ENCODE measurements at places on chromosomes 3 and 15. TPM values are rescaled to one million over a fixed set of nuclear protein-coding genes. Genes with fewer than 3 reads are reported as not detected.

GRCh38 chr3:148229107-148229506 is 468.6 kb upstream of the AGTR1 start:
- DNase-seq = no peak

DNA sequence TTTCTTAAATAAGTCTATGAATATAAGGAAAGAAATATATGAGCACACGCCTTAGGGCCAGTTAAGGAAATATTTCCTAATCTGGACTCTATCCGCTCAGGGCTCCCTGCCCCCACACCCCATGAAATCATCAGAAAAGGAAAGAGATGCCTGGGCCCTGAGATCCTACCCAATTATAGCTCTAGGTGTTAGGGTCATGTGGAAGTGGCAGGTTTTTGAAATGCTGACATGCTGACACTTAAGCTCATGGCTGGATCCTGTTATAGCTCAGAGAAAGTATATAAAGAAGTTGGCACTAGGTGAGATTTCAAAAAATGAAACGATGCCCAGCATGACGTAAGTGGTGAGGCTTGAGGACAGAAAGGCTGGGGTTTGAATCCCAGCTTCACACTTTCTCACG is 43.5 kb upstream of the AKAP13 start:
- no peak for DNase-seq

DNA sequence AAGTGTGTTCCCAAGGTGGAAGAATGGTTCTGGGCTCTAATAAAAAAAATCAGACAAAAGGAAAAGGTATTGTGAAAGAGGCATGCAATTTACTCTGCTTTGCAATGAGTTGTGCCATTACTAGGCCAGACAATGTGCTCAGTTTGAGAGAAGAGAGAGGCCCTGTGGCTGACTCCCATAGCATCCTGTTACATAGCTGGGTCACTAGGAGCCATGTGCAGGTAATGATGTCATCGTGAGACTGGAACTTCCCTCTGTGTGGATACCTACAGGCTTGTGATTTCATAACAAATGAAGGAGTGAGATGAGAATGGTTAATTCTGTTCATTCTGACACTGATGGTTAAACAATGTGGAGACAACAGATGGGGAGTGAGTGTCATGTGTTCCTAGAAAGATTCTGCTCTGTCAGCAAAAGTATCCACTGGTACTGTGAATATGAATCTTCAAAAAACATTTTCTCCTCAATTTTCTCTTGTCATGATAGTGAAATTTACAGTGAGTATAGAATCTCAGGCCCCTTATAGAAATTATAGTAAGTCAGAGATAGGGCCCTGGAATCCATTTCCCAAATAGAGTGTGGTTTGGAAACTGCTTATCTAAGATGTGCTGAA is 648.7 kb upstream of the DPPA4 start:
- no peak for DNase-seq

GRCh38 chr15:67331676-67332075 is 77.1 kb downstream of the IQCH start:
- DNase-seq = no peak

GRCh38 chr3:112514527-112515128 is 15.4 kb upstream of the BTLA start:
- no peak for DNase-seq

DNA sequence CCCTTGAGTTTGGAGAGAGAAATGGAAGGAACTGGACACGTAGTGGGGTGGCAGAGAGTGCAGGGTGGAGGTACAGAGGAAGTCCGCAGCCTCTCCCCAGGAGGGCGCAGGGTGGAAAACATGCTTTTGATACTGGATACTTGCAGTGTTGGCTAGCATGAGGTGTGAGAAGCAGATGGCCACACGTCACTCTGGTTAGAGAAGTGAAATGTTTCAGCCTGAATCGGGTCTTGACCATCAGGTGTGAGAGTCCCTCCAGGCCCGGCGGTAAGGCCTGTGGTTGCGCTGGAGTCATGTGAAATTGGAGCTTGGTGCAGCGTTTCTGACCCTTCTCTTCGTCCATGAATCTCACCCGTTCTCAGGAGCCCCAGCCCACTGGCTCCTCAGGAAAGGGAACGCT is 93.1 kb downstream of the GABRG3 start:
- DNase-seq = no peak

- no peak for DNase-seq
Observed at GRCh38 chr3:149277331-149277813, 55.7 kb upstream of the CP start.

DNA sequence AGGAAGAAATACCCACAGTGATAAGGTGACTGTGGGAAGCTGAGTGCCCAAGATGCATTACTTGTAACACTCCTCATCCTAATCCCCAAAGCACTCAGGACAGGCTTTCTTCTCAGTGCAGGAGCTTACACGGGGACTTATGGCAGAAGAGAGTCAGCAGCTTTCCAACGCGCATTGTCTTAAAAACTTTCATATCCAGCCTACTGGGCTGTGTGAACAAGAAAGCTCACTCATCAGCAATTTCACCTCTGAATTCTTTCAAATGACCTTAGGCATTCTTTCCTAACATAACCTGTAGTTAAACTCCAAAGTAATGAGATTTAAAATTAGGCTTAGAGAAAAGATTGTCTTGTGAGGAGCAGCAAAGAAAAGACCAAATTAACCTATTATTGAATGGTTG is 132.3 kb downstream of the KCNAB1 start:
- DNase-seq = no peak

DNA sequence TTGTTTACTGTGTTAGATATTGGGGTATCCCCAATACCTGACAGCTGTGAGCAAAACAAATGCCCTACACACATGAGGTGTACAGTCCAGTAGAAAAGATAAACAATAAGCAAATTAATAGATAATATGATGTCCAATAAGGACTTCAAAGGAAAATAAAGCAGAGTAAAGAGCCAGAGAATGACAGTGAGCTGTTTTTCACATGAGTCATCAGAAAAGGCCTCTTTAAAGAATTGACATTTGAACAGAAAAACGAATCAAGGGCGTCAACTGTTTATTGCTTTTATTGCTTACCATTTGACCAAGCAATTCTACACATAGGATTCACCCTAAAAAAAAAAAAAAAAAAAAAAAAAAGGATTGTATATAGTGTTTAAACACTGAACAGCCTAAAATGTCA is 96.6 kb upstream of the FLNB start:
- DNase-seq = no peak

- peak; percentile 82 for DNase-seq
Observed at GRCh38 chr3:52317208-52318000, 1.3 kb downstream of the DNAH1 start.

DNA sequence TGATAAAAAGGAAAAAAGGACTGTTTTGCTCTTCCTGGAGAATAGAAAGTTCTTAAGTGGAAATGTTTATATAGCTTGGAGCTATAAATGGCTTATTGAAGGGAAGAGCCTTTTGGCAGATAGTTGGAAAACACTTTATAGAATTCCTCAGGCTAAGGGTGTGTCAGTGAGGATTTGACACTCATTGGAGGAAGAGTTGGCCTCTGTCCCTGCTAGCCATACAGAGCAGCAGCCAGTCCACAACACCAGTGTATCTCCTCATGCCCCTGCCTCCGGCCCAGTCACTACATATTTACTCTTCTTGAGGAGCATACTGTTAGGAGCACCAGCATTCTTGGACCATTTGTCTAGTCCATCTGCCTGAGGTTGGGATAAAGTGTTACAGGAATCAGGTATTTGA is 36.2 kb downstream of the KLHL18 start:
- DNase-seq = no peak

DNA sequence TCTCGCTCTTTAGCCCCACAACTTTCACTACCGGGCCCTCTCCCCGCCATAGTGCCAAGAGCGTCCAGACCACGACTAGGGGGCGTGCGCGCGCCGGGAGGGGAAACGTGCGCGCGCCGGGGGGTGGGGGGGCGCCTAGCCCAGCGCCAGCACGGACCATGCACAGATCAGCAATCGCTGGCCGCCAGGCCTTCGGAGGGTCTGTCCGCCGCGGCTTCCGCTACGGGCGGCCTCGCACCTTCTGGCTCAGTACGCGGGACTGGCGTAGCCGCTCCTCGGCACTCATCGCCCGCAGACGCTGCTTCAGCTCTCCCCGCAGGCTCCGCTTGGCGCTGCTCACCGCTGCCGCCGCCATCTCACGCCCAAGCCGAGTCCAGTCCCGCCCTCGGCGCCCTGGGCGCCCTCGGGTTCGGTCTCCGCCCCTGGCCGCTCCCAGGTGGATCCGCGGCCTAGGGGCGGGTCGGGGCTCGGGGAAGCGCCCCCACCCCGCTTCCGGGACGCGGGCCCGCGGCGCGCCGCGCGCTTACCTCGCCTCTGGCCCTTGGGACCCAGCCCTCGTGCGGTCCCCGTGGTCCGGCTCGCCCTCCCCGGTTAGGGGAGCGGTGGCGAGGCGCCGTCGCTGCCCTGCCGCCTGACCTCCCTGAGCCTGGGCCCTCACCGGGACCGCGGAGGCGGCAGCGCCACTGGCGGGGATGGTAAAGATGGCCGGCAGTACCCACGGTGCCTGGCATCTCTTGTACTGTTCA is at the start of gene MTHFS:
Gene MTHFS, minus strand, starts transcription at position 381 of the 746 bp plus-strand sequence. Its CDS starts 26 bp downstream, at position 355.
- DNase-seq = peak; percentile 64

DNA sequence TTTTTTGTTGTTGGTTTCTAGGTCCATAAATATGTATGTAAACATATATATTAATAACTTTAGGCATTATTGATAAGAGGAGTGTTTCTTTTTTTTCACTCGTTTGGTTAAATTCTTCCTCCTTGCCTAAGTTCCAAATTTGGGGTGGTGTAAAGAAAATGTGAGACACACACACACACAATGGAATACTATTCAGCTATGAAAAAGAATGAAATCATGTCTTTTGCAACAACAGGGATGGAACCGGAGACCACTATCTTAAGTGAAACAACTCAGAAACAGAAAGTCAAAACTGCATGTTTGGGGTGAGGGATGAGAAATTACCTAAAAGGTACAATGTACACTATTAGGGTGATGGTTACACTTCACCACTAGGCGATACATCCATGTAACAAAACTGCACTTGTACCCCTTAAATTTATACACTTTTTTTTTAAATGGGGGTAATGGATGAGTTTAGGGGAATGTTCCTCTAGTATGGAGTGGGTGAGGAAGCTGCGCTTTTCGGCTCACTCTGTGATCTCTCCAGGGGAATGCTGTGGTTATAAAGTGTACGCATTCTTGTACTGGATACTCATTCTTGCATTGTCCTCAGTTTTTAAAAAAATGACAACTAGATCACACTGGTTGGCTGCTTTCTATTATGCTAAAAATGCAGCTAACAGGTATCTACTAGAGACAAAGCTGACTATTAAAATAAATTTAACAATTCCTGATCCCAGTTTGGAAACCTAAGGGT is 50.8 kb upstream of the PPARG start:
- DNase-seq = no peak

DNA sequence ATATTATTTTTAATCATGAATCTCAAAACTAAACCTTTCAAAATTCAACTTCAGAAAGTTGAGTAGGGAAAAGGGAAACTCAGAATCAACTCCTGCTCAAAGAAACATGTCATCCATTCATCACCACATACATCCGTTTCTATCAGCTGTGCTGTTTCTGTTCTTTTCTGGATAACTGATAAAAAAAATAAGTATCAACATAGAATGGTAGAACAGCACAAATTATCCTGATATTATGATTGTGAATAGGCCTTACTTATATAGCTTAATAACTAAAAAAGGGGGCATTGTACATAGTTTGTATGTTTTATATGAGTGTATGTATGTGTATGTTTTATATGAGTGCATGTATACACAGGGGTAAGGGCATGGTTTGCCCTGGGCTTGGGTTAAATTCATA is 3.1 kb downstream of the TM4SF1 start:
- no peak for DNase-seq

DNA sequence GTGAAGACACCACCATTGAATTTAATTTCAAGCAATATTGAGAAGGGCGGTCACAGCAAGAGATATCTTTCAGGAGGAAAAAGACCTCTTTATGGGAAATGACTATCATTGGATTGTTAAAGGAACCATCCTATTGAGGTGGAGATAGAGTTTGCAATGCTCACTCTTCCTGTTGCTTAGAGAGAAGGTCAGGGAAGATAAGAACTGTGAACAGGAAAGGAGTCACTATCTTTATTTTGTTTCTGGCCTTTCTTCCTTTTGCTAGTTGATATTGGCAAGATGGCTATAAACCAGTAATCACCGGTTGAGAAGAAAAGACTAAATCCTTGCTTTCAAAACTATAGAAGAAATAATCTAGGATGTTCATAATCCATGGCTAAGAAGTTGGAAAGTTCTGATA is 112.1 kb upstream of the TMEM108 start:
- no peak for DNase-seq

- no peak for DNase-seq
Observed at GRCh38 chr3:61053781-61054496, 197.3 kb downstream of the FHIT start.

DNA sequence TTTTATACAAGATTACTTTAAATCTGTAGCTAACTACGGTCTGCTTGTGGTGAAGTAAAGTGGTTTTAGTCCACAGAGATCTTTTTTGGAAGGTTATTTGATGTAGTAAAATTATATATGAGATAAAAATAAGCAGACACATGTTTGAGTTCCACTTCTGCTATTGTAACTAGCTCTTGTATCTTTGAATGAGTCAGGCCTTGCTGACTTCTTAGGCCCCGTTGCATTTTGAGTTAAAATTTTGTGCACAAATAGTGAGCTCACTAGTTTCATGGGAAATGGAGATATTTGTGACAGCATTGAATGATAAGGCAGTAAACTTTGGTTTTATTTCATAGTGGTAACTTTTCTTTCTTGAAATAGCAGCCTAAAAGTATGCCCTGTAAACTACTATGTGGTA is 42.6 kb downstream of the ARIH1 start:
- DNase-seq = no peak

- no peak for DNase-seq
Observed at GRCh38 chr3:182469086-182469485, 324.2 kb upstream of the ATP11B start.

DNA sequence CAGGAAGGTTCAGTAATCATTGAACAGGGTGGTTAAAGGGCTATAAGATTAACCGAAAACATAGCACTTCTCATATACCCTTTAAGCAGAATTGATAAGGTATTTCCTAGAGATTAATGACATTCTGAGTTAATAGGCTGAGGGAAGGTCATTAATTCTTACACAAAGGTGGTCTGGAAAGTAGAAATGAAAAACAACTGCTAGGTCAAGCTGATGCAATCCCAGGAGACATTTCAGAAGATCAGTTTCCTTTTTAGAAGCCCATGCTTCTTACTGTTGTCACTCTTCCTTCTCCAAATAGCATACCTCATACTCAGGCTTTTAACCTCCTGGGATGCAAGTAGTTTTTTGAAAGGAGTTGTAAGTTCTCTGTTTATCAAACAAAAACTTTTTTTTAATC is 8.8 kb downstream of the FILIP1L start:
- no peak for DNase-seq

GRCh38 chr3:43296565-43296964 is 10.2 kb downstream of the SNRK start:
- no peak for DNase-seq

The COL6A5 gene
- not detected for total RNA-seq

The GXYLT2 gene
- 86.0 TPM for total RNA-seq

The LRTM1 gene
- not detected for total RNA-seq

The TRIM42 gene
- total RNA-seq = not detected

The FOXL2 gene
- total RNA-seq = 48.3 TPM

The OSTN gene
- not detected for total RNA-seq

The CYP8B1 gene
- total RNA-seq = not detected

The CCRL2 gene
- total RNA-seq = 0.84 TPM

The B3GNT5 gene
- 7.6 TPM for total RNA-seq

Measured in ovary (tissue), 10 donors.